ENCODE measurements at places on chromosomes 7 and 10.

DNA sequence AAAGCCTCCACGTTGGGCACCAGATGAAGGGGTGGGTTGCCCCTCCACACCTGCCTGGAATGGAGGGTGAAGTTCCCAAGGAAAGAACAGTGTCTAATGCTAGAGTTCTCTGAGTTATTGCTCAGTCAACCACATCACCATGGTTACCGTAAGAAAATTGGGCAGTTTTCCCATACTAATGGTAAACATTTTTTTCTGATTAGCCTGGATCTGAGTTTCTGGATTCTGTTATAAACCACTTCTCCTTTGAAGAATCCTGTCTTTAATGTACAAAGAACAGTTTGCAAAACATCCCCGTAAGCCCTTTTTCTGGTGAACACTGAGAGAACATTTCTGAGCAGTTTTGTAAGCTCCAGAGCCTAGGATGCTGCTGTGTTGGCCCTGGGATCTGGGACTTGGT, 45.5 kb downstream of the ABCC2 start:
- DNase-seq = no peak

DNA sequence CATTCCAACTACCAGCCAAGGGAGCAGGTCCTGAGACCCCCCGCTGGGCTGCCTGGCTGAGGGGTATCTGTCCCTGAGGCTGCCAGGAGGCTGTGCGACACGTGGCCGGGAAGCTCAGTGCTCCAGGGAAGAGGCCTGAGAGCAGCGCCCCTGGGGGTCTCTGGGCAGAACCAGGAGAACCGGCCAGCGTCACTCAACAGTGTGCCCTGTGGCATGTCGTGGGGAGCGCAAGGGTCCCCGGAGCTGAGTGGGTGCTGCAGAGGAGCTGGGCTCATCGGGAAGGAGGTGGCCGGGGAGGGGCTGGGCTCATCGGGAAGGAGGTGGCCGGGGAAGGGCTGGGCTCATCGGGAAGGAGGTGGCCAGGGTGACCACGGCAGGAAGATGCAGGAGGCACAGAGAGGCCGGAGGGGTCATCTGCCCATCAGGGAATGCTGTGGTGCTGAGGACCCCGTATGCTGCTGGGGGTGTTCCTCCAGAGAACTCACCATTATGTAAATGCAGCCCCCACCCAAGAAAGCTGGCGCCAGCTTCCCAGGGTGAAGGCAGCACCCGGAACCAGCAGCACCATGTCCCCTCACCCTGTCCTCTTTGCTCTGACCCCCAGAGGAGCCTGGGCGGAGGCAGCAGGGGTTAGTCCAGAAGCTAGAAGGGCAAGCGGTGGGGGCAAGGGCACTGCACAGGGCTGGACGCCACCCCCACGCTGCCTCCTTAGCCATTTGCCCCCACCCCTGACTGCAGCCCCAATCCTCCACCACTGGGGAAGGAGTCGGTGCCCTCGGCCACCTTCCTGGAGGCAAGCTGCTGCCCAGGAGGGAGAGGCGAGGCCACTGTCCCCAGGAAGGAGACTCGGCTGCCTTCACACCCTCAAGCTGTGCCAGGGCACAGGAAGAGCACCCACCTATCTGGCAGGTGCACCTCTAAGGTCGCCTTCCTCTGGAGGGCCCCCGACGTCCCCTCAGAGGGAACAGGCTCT, 33.3 kb downstream of the CALML3 start:
- no peak for DNase-seq

GRCh38 chr7:96287132-96287531, 34.8 kb downstream of the SLC25A13 start:
- DNase-seq = no peak

DNA sequence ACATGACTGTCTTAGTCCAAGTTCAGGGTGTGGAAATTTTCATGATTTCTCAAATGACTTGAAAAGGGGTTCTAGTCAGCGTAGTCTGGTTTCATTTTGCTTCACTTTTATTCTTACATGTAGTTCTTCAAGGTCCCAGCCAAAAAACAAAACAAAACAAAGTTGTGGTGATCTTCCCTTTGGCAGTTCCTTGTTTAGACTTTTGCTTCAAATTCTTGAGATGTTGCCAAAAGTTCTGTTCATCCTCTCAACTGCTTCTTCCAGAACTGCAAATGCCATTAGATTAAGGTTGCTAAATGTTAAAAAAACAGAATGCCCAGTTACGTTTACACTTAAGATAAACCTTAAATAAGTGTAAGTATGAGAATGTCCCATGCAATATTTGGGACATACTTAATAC, 370.8 kb upstream of the LRRTM3 start:
- no peak for DNase-seq

GRCh38 chr7:78862411-78862900, 591.0 kb downstream of the MAGI2 start:
- DNase-seq = no peak

DNA sequence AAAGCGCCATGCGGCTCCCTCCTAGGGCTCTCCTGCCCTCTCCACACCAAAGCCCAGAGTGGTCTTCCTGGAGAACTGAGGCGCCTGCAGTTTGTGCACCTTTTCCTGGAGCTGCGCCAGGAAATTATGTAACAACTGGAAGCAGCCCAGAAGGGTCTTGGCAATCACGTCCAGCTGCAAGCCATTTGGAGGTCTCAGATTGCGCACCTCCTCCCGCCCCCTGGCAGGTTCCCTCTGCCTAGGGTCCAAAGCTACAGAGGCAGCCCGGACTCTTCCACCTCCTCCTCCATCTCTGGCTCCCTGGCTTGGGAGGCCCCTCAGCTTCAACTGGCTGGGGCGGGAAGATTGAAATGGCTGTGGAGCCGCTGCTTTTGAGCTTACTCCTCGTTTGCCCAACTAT, 34.0 kb upstream of the SFTPD start:
- DNase-seq = no peak

DNA sequence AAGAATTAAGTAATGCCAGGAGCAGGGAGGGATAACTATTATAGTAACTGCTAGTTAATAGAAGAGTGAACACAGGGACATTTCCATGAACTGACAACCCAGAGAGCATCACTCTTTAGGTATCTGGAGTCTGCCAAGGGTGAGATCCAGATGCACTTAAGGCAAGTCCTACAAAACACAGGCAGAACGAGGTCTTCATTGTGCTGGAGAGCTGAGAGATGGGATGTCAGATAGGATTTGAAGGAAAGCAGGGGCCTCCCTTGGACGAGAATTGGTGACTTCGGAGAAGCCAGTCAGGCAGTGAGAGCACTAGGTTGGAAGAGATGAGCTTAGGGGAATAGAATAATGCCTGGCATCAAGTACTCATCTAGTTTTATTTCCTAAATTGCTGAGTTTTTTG, 684.5 kb downstream of the GATA3 start:
- DNase-seq = no peak

DNA sequence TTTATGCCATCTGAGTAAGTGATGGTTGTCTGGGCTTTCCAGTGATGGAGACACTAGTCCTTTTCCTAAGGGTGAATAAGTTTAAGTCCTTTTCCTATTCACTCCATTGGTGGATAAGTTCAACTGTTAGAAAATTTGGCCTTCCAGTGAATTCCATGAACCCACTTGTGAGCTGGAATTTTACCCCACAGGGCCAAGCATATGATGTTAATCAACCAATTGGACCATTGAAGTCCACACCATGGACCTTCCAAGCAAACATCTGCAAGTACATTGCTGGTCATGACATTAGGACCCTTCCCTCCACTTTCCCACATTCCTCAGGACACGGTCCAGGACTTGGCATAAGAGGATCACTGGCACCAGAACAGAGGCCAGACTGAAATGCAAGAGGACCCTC, 381.4 kb downstream of the RPS24 start:
- no peak for DNase-seq

DNA sequence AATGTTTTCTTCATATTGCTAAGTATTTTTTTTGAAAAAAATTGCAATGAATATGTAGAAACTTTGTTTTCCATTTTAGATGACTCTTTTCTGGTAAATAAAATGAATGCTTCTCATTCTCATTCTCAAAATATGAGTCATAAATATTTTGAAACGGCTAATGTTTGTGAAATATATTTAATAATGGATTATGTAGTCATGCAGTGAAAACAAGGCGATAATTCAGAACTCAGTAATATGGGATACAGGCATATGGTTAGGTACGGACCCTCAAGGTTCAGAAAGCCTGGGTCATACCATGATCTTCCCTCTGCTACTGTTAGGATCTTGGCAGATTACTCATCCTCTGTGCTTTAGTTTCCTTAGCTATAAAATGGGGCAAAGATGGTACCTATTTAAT, 46.2 kb upstream of the SLC39A12 start:
- no peak for DNase-seq

- no peak for DNase-seq
Observed at GRCh38 chr7:47301105-47301477, 280.8 kb downstream of the TNS3 start.

DNA sequence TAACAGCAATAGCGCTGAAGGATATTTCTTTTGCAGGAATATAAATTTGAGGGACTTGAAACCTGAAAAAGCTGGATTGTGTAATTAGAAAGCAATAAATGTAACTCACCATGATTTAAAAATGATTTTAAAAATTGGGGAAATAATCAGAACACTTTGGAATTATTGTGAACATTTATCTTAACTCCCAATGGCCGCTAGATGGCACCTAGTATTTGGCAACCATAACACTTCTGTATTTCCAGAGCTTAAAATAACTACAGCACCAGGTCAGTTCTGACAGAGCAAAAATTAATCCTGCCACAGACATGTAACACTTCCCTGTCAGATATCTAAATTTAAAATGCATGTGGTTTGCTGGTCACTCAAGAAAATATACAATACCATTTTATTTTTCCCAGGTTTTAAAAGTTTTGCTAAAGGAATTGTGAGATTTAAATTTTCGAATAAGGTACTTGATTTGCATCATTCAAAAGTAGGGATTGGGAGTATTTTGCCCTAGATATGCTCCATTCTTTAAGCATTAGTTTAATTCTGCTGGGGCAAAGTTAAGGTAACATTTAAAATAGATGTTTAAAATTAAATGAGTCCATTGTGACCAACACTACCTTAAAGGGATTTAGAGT, 144.5 kb downstream of the PPP1R3A start:
- DNase-seq = no peak

DNA sequence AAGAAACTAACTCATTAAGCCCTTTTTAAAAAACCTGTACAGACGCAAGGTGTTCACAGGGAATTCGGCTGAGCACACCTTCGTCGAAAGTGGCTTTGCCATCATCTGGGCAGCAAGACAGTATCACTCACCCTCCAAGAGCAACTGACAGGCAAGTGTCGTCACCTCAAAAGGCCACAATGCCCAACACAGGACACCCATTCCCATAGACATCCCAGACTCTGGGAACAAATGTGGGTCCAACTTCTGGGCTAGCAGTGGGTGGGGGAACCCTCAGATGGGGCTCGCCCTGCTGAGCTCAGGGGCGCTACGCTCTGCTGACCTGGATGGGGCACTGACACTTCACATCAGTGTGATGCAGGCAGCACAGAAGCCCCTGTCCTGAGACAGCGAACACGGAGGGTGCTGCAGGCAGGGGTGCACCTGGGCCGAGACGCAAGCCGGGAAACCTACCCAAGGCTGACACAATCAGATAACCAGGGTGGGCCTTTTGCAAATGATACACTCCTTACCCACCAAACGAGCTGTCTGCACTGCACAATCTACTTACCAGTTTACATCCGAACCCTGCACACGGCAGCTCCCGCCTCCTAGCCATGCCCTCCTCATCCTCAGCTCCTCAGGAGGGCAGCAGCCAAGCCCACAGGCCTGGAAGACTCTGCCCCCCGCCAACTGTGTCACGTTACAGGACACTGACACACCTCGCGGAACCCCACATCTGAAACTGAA, 1.7 kb downstream of the DIP2C start:
- no peak for DNase-seq

GRCh38 chr10:60951272-60951724, 7.3 kb upstream of the RHOBTB1 start:
- DNase-seq = no peak

GRCh38 chr7:44681645-44682044, 67.0 kb upstream of the ZMIZ2 start:
- DNase-seq = no peak

GRCh38 chr7:33423646-33424020, 294.3 kb downstream of the BBS9 start:
- DNase-seq = no peak

- no peak for DNase-seq
Observed at GRCh38 chr10:117458571-117458970, 83.3 kb upstream of the PDZD8 start.

- DNase-seq = no peak
Observed at GRCh38 chr7:39321909-39322498, 244.2 kb upstream of the YAE1 start.

DNA sequence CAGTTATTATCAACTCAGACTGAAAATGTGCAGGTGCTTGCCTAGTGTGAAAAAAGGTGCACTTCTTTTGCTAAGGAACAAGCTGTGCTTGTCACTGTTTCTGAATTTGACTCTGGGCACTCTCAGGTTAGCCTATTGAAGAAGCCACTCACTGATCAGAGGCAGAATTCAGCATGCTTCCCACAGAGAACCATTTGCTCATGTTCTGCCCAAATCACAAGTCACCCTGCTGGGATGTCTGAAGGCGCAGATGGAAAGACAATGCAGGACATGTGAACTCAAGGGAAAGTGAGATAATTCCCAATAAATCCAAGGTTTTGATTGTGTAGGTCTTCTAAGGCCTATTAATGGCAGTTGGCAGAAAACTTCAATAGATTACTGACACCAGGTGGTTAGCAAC, 47.8 kb upstream of the CSTF2T start:
- no peak for DNase-seq

GRCh38 chr7:3210531-3210930, 90.5 kb upstream of the SDK1 start:
- DNase-seq = no peak

DNA sequence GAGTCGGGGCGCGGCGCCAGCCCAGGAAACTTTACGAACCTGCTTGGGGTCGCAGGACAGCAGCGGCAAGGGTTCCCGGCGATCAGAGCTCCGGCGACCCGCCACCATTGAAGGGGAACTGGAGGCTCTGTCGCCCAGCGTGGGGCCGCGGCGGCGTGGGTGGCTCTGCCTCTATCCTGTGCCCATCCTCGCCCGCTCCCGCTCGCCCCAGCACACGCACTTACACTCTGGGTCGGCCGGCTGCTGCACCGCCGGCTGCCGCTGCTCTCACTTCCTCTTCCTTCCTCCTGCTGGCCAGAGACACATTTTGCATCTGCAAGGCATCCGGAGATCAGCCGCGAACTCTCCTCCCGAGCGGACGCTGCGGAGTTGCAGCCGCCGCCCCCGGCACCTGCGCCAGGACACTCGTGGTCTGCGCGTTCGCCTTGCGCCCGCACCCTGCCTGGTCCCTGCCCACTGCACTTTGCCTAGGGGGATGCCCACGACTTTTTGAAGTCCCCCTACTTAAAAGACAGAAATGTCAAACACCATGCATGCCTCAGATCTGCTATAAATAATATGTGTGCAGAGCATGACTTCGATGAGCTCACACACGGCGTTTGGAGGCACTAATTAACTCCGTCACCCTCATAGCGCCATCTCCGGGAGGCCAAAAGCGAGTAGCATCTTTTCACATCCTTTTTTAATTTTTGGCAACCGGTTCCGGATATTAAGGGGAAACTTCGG, at the start of gene ELMO1:
Gene ELMO1, minus strand, starts transcription at position 229 of the 726 bp plus-strand sequence. CDS start 106,174 bp downstream, outside the sequence.
- peak; percentile 50 for DNase-seq

DNA sequence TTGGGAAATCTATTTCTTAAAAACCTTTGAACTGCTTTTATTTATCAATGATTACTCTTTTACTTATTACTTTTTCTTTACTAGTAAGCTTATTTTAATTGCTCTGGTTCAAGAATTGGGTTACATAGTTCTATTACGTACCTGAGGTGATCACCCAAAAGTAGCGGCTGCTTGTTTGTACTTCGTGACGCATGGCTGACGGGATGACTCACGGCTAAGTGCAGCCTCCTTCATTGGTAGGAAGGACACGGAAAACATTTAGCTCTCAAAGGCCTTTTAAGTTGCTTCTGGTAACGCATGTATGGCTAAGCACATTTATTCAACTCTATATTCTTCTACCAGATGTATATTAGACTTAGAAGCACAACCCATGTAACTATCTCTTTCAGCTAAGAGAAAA, 285.8 kb upstream of the SP4 start:
- DNase-seq = no peak
